ENCODE measurements at places on chromosomes 3 and 15.

GRCh38 chr3:57980416-57980815 is 27.8 kb upstream of the FLNB start:
- no peak for DNase-seq

- no peak for DNase-seq
These were observed 29.5 kb downstream of the APBA2 start for GRCh38 chr15:28915041-28915810.

DNA sequence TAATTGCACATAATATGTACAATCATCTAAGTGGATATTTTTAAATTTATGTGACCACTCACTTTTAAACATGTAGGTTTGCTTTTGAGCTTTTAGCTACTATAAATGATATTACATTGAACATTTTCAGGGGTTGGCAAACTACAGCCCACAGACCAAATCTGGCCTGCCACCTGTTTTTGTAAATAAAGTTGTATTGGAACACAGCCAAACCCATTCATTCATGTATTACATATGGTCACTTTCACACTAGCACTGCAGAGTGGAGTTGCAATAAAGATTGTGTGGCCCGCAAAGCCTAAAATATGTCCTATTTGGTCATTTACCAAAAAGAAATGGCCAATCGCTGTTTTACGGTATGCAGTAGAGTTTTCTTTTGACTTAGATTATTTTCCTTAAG is 21.2 kb downstream of the CMTM7 start:
- no peak for DNase-seq

DNA sequence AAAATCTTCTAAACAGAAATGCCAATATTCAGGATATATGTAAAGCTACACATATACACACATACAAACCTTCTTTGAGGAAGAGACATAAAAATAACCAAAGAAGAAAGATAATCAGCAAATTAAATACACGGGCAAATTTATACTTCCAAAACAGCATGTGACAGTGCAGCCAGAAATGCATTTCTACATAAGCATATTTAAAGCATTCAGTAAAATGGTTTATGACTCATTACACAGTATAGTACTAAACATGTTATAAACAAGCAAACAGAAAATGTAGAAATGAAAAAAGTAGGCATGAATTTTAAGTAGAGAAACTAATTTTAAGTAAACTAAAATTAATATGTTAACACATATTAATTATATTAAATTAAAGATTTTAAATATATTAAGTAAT is 1717.2 kb downstream of the OTOL1 start:
- no peak for DNase-seq

GRCh38 chr3:192188218-192188835 is 539.0 kb downstream of the FGF12 start:
- peak; percentile 29 for DNase-seq

- no peak for DNase-seq
These were observed 25.5 kb upstream of the DPPA4 start for GRCh38 chr3:109362823-109363222.

DNA sequence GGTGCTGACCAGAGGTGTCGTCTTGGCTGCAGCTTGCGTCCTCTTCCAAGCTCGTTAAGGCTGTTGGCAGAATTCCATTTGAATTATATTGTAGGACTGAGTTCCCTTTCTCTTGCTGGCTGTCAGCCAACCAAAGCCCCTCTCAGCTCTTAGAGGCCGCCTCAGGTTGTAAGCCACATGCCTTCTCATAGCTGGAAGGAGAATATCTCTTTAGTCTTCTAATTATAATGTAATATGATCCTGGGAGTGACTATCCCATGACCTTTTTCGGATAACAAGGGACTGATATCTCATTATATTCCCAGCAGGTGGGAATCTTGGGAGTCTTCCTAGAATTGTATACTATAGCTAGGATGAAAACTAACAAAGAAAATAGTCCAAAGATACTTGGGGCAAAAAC is 4.8 kb downstream of the SCG5 start:
- no peak for DNase-seq

DNA sequence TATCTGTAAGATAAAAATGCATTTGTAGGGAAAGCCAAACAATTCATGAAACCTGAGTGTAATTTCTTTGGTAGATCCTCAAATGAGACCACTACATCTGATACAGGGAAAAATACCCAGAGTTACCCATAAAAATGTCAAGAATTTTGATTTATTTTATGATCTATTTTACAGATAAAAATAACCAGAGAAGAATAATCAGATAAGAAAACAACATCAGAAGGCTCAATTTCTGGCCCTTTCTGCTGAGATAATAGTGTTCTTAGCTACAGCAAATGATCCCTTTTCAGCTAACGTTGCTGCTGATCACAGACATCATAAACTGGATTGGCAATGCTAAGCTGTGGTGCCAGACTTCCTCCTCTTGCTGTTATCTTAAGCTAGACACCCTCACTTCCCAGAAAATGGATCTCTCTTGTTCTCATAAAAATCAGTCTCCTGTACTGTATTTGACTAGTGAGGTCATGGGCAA is 21.3 kb upstream of the TMEM108 start:
- DNase-seq: no peak

GRCh38 chr3:186583831-186584230 is 13.3 kb downstream of the DNAJB11 start:
- DNase-seq: no peak

DNA sequence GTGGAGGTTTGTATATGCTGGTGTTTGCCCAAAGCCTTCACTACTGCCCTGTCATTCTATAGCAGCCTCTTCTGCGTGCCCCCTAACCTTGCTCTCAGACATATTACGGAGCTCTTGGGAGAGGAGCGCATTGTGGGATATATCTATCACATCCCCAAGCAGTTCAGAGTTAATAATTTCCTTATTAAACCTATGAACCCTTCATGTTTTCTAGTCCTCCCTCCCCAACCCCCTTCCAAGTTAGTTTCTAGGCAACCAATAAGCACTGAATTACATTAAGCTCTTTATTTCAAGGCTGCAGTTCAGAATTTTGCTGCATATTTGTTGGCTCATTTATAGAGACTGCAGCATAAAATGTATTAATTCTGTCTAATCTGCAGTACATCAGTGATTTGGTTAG is 57.3 kb upstream of the GRM7 start:
- no peak for DNase-seq

DNA sequence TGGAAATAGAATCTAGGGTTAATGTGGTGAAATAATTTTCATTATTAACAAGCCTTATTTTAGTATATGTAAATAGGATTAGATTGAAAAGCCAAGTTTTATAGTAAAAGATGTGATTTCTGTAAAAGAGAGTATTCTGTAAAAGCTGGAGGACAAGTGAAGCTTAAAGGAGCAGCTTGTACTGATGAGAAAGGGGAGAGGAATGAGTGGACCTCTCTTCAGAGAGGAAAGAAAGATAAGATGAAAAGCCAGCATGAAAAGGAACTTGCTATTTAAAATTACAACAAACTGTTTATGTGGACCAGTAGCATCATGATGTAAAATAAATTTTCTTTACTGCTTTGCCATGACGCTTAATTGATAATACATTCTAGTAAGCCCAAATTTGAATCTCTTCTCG is 18.5 kb downstream of the ALCAM start:
- DNase-seq: no peak

GRCh38 chr15:52787123-52787503 is 3.0 kb downstream of the ONECUT1 start:
- no peak for DNase-seq

- DNase-seq: no peak
These were observed 514.4 kb upstream of the PROK2 start for GRCh38 chr3:72299321-72299802.

DNA sequence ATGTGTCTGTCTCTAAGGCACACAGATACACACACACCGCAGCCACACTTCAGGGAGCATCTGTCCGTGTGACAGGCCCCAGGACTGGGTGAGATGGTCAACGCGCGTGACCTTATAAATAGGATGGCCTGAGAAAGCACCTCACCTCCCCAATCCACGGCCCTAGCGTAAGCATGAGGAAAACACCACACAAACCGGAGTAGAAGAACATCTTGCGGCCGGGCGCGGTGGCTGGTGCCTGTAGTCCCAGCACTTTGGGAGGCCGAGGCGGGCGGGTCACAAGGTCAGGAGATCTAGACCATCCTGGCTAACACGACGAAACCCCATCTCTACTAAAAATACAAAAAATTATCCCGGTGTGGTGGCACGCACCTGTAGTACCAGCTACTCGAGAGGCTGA is 1.6 kb downstream of the NIPA1 start:
- no peak for DNase-seq

- DNase-seq: no peak
These were observed 42.1 kb downstream of the DNAJB8 start for GRCh38 chr3:128424508-128425069.

DNA sequence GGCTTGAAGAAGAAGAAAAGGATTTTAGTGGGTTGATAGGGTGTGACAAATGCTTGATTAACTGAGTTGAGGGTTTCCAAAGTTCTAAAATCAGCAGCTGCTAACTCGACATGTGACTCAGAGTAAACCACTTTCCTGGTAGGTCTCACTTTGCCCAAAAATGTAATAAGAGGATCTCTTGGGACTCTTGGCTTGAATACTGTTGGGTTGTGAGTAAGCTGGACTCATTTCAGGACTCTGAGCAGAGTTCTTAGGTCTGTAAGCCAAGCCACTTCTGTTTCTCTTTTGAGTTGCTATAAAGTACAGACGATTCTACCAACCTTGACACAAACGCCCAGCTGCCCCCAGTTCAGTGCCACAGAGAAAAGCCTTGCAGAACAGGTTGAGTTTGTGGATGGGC is 241.1 kb downstream of the ZNF621 start:
- no peak for DNase-seq

DNA sequence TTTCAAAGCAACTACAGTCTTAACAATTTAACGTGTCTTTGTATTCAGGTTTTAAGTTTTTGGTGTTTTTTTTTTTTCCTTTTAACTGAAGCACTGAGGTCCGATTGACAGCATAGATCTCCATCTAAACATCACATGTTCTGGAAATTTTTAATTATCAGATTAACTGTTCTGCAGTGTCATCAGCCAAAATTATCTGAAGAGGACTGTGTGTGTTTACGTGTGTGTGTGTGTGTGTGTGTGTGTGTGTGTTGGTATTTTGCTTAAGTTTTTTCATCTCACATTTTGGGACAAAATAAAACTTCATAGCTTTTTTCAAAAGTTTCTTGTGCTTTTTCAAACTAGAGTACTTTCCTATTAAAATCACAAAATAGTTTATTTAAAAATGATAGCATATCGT is 1.8 kb downstream of the PIK3CA start:
- DNase-seq: no peak

GRCh38 chr3:45742461-45743089 is 53.4 kb downstream of the SACM1L start:
- no peak for DNase-seq

DNA sequence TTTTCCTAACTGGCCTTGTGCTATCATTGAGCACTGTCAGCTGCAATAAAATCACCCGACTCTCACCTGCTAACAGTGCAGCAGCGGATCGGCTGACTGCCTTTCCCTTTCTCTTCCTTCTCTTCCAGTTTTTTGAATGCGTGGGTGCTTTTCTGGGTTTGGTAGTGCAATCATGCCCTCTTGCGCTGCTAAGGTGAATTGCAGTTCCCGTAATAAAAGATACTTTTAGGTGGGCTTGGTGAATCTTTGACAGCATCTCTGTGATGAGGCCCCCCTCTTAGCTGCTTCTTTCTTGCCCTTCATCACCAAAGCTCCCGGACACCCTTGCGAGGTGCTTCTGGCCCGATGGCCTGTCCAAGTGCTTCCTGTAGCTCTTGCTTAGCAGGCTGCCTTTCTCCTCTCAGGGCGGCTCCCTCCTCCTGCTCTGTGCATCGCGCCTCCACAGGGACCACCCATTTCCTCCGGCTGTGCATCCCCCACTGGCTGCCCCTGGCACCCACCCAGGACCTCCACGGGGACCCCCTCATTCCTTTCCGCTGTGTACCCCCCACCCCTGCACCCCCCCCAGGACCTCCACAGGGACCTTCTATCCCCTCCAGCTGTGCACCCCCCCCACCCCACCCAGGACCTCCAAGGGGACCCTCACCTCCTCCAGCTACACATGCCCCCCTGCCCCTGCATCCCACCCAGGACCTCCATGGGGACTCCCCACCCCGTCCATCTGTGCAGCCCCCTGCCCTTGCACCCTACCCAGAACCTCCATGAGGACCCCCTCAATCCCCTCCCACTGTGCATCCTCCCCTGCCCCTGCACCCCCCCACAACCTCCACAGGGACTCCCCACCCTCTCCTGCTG is 50.8 kb upstream of the RPL32 start:
- DNase-seq: peak; percentile 49

GRCh38 chr3:121660356-121661171 is at the start of gene HCLS1:
Gene HCLS1, minus strand, starts transcription at chr3:121660903. Its CDS starts 2,556 bp downstream, at chr3:121658347.
- peak; percentile 71 for DNase-seq

- DNase-seq: no peak
These were observed 55.5 kb upstream of the SLCO2A1 start for GRCh38 chr3:134085034-134085775.

- no peak for DNase-seq
These were observed 133.1 kb upstream of the CPNE4 start for GRCh38 chr3:132167870-132168269.

GRCh38 chr3:45799586-45799985 is 3.2 kb upstream of the SLC6A20 start:
- DNase-seq: no peak

GRCh38 chr3:5972586-5972985 is 785.1 kb downstream of the EDEM1 start:
- no peak for DNase-seq

GRCh38 chr3:197478746-197479668 is 76.8 kb downstream of the BDH1 start:
- no peak for DNase-seq
